Activated T-cell treated with anti-CD3 and anti-CD28 coated beads for 1 hour (primary cell): ENCODE measurements at places on chromosomes 5 and 9.

DNA sequence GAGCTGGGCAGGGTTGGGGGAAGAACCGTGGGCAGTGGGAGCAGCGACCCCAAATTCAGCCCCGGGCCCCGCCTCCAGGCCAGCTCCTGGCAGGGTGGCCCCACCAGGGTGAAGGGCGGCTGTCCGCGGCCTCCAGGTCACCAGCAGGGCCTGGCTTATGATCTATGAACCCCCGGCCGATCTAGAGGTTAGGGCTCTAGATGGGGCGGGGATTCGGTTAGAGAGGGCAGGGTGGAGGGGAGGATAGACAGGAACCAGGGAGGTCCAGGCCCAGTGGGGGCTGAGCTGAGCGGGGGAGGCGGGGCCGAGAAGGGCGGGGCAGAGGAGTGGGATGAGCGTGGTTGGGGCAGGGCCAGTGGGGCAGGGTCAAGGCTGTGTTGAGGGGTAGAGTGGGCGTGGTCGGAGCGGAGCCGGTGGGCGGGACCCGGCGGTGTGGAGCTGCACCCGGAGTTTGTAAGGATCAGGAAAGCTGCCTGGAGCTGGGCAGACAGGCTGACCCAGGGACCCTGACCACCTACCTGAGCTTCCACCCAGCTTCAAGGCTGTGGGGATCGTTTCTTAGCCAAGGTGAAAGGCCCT is 29.3 kb upstream of the OBP2B start:
- peak; percentile 11 for DNase-seq

DNA sequence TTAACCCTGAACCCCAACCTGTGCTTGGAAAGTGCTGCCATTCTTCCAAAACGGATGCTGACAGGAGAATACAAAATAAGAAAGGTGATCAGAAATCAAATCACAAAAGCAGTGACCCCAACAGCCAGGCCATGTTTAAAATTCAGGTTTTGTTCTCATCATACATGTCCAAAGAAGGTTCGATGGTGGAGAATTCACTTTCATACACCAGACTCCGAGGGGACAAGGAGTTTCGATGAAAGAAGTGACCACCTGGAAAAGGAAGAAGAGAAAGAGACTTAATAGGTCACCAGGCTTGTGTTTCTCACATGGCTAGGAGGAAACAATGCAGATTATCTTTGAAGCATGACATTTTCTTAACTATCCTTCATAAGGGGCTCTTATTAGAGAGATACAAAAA is 12.5 kb upstream of the TBC1D9B start:
- DNase-seq, result no peak

DNA sequence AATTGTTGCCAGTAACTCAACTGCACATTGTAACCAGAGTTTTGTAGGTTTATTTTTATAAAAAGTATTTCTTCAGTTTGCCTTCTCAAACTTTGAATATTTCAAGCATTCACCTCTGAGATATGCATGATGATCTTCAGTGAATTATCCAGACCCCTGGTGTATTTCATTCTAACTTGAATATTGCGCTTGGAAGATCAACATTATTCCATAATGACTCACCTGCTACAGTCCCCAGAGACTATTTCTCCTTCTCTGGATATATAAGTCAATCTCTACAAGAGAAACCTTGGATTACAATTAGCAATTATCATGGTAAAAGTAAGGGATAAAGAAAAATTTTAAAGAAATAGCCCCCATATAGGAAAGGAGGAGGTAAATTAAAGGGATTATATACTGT is 1041.0 kb downstream of the TLE1 start:
- DNase-seq, result no peak

DNA sequence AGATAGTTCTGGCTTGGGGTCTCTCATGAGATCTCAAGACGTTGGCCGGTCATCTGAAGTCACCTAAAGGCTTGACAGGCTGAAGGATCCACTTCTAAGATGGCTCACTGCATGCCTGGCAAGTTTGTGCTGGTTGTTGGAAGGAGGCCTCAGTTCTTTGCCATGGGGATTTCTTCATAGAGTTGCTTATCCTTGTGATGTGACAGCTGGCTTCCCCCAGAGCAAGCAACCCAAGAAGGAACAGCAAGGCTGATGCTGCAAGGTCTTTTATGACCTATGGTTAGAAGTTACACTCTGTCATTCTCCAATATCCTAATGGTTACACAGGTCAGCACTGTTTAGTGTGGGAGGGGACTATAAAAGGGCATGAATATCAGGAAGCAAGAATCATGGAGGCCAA is 20.7 kb upstream of the GRPEL2 start:
- DNase-seq, result no peak

DNA sequence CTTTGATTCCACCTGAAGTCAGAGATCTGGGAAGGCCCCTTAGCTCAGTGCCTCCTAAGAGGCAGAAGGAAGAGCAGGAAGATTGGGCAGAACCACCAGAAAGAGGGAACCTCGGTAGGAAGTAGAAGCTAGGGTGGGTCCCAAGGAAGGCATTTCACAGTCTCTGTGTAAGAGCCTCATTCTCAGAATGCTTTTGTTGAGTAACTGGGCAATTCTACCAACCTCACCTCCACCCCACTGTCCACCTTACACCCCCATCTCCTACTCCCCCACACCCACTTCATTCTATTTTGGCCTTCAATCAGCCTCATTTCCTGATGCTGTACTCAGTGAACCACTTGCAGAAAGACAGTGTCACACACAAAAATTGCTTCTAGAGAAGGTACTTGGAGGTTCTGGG is 3.5 kb downstream of the HBEGF start:
- no peak for DNase-seq

- DNase-seq, result peak; percentile 44
Observed at GRCh38 chr9:136808075-136808805, 492 bp downstream of the RABL6 start.

DNA sequence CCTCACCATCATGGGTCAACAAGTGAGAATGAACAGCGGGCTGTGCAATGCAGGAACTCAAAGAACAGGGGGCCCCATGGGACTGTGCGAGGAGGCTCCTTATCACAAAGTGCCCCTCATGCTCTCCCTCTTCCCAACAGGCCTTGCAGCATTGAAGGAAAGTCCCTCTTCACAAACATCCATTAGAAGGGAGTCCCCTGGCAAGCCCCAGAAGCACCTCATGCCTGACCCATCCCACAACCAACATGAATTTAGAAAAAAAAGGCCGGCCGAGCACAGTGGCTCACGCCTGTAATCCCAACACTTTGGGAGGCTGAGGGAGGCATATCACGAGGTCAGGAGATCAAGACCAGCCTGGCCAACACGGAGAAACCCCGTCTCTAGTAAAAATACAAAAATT is 122.6 kb upstream of the FSTL4 start:
- DNase-seq, result no peak

GRCh38 chr5:137734962-137735554 is 831 bp downstream of the KLHL3 start:
- no peak for DNase-seq

DNA sequence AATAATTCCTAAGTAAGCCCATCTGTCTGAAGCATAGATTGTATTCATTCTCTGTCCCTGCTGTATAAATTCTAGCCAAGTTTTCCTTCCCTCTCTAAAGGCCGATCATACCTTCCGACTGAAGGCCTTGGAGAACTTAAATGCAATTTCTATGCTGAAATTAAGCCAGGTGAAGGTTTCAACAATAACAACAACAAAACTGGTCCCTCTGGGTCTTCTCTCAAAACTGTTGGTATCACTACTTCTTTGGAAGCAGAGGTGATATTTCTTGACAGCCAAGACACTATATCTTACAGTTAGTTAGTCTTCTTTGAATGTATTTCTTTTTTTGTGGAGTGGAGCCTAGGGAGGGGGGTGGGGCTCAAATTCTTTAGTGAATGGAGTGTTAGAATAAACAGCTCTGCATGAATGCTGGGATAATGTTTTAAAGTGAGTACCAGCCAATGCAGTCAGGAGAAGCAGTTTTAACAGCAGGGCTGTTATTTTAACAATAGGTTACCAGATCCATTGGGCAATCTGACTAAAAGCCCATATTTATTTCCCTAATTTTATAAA is 508.9 kb downstream of the EBF1 start:
- no peak for DNase-seq

- DNase-seq, result no peak
Observed at GRCh38 chr9:18588002-18588401, 114.0 kb downstream of the ADAMTSL1 start.
